ENCODE measurements at places on chromosomes 11 and 22.

- DNase-seq, result no peak
Measured at GRCh38 chr11:16512198-16512898, 156.0 kb upstream of the SOX6 start.

DNA sequence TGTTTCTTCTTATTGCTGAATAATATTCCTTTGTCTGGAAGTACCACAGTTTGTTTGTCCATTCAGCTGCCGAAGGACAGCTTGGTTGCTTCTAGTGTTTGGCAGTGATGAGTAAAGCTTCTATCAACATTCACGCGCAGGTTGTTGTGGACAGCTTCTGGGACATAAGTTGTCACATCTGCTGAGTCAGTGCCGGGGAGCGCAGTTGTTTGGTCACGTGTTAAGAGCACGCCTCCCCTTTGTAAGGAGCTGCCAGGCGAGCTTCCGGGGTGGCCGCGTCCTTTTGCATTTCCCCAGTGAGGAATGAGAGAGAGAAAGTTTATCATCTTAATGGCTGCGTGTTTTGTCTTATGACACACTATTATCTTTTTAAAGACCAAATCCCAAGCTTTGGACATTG lies 30.3 kb downstream of the SAMM50 start:
- no peak for DNase-seq

DNA sequence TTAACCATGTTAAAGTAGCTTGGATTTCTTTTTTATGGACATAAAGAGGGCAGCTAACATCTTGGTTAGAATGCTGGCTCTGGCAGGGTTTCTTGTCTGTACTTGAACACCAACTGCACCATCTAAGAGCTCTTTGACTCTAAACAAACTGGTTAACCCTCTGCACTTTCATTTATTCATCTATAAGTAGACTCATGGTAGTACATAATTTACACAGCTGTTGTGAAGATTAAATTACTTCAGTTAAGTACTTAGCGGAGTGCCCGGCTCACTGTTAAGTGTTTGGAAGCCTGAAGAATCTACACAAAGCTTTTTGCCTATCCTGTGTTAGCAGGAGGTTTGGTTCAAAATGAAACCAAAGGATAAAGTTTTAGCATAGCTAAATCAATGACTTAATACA lies 846.2 kb upstream of the API5 start:
- no peak for DNase-seq

DNA sequence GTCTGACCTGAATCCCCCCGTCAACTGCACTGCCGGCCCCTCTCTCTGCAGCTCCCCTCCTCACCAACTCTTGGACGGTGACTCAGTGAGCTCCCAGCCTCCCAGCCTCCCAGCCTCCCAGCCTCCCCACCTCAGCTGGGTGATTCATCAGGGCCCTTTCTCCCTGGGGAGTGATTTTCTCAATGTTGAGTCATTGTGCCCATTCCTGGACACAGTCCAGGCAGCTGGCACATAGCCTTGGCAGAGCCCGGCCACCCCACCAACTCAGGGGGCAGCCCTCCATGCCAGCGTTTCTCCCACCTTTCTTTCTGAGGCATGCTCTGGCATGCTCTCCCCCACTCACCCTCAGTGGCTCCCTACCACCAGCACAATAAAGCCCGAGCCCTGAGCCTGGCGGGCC lies 30.7 kb downstream of the PDE2A start:
- DNase-seq, result no peak

GRCh38 chr11:133929401-133930052 lies 27.2 kb downstream of the IGSF9B start:
- DNase-seq, result no peak

DNA sequence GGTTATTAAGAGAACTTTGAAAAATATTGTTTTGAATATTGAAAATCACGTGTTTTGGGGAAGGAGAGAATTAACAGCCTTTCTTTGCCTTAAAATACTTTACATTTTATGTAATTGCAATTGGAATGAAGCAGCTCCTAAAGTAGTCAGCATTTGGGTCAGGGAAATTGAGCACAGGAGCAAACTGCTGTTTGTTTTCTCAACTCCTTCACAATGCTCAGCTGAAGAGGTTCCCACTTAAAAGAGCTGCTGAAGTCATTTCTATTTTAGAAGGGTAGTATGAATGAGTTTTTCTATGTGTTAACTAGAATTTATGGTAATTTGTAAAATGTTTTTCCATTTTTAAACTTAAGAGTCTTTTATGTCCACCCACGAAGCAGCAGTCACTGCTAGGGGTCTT lies 8.1 kb upstream of the UCP2 start:
- no peak for DNase-seq

GRCh38 chr11:64074239-64074638 lies 38.5 kb downstream of the FLRT1 start:
- peak; percentile 6 for DNase-seq

DNA sequence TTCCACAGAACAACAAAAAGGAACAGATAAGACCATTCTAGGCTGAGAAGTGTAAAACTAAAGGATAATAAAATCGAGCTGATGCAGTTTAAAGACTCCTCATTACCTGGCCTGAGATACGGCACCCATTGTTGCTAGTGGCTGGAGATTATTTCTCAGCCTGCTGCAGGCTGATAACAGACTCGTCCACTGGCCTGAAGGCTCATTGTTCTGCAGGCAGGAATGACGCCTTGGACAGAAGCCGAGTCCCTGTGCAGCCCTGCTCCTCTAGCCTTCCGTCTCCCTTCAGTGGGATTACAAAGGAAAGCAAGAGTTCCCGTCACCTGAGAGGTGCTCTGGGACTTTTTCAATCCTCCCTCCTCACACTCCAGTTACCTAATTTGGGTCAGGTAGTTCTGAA lies 1065.3 kb downstream of the OPCML start:
- no peak for DNase-seq

GRCh38 chr11:67452141-67452952 lies at the start of gene GPR152:
Gene GPR152 (minus strand): TSS chr11:67452729. CDS start chr11:67452724, 5 bp downstream.
- no peak for DNase-seq

- DNase-seq, result no peak
Measured at GRCh38 chr11:8773916-8774539, 91.4 kb downstream of the RPL27A start.
